H1 (cell line): ENCODE measurements at places on chromosomes 16 and 17. TPM values are rescaled to one million over a fixed set of nuclear protein-coding genes. Genes with fewer than 3 reads are reported as not detected.
A peak's percentile ranks its signal among the peaks of the same experiment; 100 is the strongest.

Gene AP2B1
- 194 and 199 TPM in 2 replicates for total RNA-seq

Gene EMP2
- 21.8 and 22.6 TPM in 2 replicates for total RNA-seq

Gene UMOD
- total RNA-seq, result not detected in 2 replicates

Gene KRT33A
- not detected in 2 replicates for total RNA-seq

Gene MAP2K6
- total RNA-seq, result 42.2 and 44.1 TPM in 2 replicates

Gene MYH13
- not detected in 2 replicates for total RNA-seq

Gene SNX20
- total RNA-seq, result not detected in 2 replicates

Gene CLEC10A
- total RNA-seq, result not detected in 2 replicates

- peak; percentile 94 for DNase-seq
These were observed 26.4 kb downstream of the KIFC3 start for GRCh38 chr16:57775661-57776469.

GRCh38 chr16:89473791-89474414, 16.5 kb downstream of the ANKRD11 start:
- DNase-seq, result no peak

DNA sequence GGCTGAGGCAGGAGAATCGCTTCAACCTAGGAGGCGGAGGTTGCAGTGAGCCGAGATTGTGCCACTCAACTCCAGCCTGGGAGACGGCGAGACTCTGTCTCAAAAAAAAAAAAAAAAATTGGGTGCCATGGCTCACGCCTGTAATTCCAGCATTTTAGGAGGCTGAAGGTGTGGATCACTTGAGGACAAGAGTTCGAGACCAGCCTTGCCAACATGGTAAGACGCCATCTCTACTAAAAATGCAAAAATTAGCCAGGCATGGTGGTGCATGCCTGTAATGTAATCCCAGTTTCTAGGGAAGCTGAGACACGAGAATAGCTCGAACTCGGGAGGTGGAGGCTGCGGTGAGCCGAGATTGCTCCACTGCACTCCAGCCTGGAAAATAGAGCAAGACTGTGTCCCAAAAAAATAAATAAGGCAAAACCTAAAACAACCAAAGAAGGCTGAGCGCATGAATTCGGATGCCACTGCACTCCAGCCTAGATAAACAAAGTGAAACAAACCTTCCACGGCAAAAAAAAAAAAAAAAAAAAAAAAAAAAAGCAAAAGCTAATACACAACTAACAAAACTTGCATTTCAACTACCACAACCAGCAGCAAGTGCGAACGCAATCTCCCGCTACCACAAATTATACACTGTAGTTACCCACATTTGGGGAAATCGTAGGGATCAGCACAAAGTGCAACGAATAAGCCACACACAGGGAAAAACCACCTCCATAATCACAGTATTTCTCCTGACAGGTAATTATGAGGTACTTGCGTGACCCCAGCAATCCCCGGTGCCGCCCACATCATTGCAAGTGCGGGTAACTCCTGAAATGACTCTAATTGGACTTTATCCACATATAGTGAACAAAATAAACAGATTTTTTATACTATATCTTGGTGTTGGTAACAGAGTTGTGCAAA, 25.6 kb downstream of the TEX14 start:
- DNase-seq, result no peak

GRCh38 chr16:67177743-67178699, 5.7 kb downstream of the MATCAP1 start:
- peak; percentile 86 for DNase-seq

- no peak for DNase-seq
These were observed 40.7 kb upstream of the ANKFY1 start for GRCh38 chr17:4304417-4305027.

DNA sequence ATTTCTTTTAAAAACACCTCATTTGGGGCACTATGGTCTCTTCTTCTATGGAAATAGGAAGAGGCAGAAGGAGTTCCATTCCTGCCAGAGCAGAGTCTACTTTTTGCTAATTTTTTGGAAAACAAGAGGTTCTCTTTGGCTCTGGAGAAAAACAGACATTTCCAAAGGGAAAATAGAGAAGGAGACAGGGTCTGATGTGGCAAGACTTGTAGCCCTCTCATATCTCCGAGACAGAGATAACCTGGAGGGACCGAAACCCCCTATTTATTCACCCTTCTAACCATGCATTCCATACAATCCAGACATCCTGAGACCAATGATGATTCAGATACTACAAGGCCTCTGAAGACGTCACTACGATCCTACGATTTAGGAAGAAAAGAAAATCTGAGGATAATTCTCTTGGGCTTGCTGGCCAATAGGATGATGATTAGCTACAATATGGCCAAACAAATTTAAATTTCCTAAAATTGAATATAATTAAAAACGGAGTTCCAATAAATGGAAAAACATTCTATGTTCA, 70.2 kb downstream of the HIC1 start:
- no peak for DNase-seq

DNA sequence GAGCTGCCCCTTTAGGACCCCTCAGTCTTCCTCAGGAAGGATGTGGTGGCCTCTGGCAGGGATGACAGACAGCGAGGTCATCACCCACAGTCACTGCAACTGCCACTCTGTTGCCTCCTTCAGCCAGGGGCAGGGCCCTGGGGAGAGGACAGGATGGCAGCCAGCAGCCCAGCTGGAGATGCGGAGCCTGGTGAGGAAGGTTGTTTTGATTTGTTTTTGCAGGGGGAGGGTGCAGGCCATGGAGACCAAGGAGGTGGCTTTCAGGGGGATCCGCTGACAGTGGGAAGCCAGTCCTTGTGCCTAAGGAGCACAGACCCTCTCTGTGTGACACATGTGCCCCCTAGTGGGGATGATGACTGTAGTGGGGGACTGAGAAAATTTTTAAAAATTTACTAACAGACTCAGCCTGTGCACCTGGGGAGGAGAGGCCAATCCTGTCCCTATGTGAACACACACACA, 7.4 kb downstream of the PRCD start:
- DNase-seq, result no peak
